ENCODE measurements at places on chromosomes 1 and 21. TPM values are rescaled to one million over a fixed set of nuclear protein-coding genes. Genes with fewer than 3 reads are reported as not detected.

CLEC20A gene
- total RNA-seq = not detected

GIPC2 gene
- 2.5 TPM for total RNA-seq

GSTM4 gene
- 36.8 TPM for total RNA-seq

KCNA2 gene
- total RNA-seq = 0.71 TPM

- H3K36me3 ChIP-seq = peaks cover 58% of the 10 kb centered on the region
- DNase-seq = no peak
- no peak overlapping the region for H3K27ac ChIP-seq
- H3K4me3 ChIP-seq = no peak overlapping the region
- H3K27me3 ChIP-seq = no peaks in the 10 kb centered on the region
These were observed 29.5 kb downstream of the C21orf91 start for GRCh38 chr21:17789656-17790055.

All from left ventricle myocardium inferior (tissue), 1 donor.